ENCODE measurements at places on chromosomes 12 and 14. TPM values are rescaled to one million over a fixed set of nuclear protein-coding genes. Genes with fewer than 3 reads are reported as not detected.

The KIF5A gene
- 0.08 TPM for total RNA-seq

The PRB2 gene
- not detected for total RNA-seq

GRCh38 chr12:45547822-45548221 is 181.7 kb upstream of the ARID2 start:
- no peak for DNase-seq

GRCh38 chr12:104049903-104050356 is at the start of gene GLT8D2:
Gene GLT8D2 (minus strand): TSS chr12:104050187. CDS start chr12:104019648, 30,539 bp downstream.
- DNase-seq: peak; percentile 79

DNA sequence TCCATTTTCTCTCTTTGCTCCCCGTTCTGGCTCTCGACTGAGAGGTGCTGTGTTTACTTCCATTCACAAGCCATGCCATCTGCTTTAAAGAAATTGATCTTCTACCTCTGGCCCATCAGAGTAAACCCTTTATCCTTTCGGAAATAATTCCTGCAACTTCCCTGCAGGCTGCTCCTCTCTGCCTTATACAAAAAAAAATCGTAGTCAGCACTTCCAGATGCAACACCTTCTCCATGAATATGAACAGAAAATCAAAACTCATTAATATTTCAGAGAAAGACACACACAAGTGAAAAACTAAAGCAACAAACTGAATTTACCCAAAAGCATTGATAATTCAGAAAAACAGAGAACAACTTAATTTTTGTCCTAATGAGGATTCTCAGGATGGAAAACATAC is 127.6 kb upstream of the FSCB start:
- no peak for DNase-seq

Data from Right ventricle myocardium superior (tissue), 1 donor.